ENCODE measurements at places on chromosomes 3 and 15.

DNA sequence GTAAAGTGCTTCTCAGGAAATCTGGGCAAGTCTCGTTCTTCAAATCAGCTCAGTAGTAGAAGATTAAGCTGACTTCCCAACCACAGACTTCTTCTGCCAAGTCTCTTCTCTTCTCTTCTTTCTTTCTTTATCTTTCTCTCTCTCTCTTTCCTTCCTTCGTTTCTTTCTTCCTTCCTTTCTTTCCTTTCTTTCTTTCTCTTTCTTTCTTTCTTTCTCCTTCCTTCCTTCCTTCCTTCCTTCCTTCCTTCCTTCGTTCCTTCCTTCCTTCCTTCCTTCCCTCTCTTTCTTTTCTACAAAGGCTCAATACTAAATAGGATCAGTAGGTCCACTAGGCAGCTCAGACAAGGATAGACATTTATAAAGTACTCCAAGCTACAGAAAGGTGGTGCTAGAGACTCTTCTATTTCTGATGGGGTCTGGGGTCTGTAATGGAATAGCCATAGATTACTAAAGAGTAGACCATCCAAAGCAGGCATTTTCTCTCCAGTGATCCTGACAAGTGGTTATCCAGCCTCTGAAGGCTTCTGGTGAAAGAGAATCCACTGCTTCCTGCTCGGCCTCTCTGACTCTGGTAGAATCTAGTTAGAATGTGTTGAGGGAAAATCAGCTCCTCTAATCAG is 100.8 kb downstream of the TPRG1 start:
- DNase-seq = no peak

DNA sequence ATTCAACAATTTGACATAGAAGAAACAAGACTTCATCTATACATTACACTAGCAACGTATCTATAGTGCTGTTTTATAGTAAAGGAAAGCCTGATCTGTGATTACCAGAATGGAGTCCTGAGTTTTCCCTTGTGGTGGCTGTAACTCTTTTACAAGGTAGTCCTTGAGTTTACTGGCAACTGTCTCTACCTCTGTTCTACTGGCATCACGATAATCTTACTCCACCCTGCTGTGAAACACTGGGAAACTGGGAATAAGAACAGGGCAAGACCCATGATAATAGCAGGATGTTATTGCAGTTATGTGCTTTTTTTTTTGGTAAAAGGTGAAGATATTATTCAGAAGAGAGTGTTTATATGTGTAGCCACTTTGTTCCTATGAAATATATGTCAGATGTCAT is 12.4 kb upstream of the HHLA2 start:
- DNase-seq = no peak

GRCh38 chr15:49242820-49243219 is 72.8 kb downstream of the GALK2 start:
- DNase-seq = no peak

DNA sequence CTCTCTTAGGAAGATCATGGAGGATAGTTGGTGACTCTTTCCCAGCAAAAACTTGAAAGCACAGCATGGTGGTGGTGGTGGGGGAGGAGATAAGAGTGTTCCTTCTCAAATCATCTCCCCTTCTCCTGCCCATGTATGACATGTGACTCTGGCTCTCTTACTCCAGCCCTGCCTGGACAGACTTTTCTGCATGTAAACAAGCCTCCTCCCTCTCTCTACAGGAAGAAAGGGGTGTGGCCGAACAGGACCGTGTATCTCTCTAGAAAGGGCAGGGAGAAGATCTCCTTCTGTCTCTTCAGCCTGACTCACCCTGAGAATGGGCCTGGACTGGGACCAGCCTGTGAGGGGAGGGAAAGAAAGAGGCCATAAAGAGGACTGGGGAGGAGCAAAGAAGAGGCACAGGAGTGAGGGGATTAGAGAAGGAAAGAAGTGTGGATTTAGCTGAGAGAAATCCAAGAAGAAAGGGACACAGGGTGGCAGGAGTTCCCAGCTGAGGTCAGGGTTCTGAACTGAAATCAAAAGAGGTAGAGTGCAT is 1.5 kb downstream of the CELF6 start:
- no peak for DNase-seq

DNA sequence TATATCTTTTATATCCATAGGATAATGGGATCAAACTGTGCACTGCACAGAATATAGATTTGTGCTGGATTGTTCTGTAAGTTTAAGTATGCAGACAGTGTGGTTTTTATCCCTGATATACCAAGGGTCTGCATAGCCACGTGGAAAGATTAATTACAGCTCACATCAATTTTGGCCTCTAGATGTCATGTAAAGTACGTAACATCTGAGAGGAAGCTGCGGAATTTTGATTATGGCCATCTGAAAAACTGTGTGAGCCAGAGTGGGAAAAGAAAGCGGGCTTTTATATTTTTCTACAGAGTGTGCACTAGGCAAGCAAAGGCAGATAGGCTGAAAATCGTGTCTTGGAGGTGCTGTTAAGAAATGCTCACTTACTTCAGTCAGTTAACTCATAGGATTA is 562.7 kb downstream of the GBE1 start:
- DNase-seq = no peak

Data from activated T-helper 1 cell treated with anti-CD3 and anti-CD28 coated beads, Interleukin-2, amount 50 U/mL, for 16 hours (primary cell).